ENCODE measurements at places on chromosomes 5 and 9. TPM values are rescaled to one million over a fixed set of nuclear protein-coding genes. Genes with fewer than 3 reads are reported as not detected.

Gene CYSRT1
- total RNA-seq, result 0.29 TPM

Gene CDH18
- not detected for total RNA-seq

DNA sequence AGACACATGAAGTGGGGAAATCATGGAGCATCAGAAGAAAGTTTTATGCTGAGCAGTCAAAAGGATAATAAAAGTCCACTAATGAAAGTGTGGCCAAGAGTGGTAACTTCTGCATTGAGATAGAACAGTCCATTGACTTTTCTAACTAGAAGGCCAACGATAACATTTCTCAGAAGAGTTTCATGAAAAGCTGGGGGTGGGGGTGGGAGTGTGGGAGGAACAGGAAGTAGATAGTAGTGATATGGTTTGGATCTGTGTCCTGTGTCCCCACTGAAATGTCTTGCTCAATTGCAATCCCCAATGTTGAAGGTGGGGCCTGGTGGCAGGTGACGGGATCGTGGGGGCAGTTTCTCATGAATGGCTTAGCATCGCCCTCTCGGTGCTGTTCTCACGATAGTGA, 36.2 kb upstream of the SNAPC3 start:
- DNase-seq, result no peak

- DNase-seq, result no peak
These were observed 757.2 kb downstream of the TLE1 start for GRCh38 chr9:80932181-80932580.

DNA sequence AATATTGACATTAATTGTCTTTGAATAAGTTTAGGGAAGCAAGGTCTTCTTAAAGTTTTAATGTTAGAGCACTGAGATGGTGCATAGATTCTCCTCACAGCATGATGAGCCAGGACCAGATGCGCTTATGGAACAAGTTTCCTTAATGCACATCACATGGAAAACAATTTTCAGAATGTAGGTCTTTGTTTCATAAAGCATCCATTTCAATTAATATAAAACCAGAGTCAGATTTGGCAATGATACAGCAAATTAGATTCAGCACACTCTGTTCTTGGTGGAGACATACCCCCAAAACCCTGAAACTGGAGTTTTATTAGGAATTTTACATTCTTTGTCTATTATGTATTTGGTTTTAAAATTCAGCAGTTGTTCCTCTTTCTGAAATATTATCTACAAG, 402.1 kb upstream of the SEMA6A start:
- DNase-seq, result no peak
